ENCODE measurements at places on chromosomes 11 and 22.

GRCh38 chr11:57793351-57794115, 31.9 kb downstream of the CTNND1 start:
- DNase-seq, result no peak

- no peak for DNase-seq
Measured at GRCh38 chr22:42337356-42337755, 66.9 kb upstream of the TCF20 start.

- DNase-seq, result peak; percentile 68
Measured at GRCh38 chr11:100876815-100877520, 189.9 kb downstream of the ARHGAP42 start.

DNA sequence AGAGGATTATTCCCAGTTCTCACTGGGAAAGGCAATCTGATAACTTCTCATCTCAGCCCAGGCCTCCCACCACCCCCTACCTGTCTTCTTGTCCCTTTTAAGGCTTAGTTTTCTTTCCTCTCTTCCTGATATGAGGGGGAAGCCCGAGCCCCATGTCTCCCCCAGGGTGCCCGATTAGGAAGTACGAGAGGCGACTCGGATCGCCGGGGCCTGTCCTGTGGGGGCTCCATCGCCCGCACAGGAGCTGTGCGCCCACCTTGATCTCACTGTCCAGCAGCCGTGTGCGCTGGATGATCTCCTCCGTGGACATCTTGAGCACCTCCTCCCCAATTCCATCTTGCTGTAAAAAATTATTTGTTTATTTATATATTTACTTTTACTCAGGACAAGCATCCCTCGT, 628 bp downstream of the PSMC3 start:
- DNase-seq, result no peak

DNA sequence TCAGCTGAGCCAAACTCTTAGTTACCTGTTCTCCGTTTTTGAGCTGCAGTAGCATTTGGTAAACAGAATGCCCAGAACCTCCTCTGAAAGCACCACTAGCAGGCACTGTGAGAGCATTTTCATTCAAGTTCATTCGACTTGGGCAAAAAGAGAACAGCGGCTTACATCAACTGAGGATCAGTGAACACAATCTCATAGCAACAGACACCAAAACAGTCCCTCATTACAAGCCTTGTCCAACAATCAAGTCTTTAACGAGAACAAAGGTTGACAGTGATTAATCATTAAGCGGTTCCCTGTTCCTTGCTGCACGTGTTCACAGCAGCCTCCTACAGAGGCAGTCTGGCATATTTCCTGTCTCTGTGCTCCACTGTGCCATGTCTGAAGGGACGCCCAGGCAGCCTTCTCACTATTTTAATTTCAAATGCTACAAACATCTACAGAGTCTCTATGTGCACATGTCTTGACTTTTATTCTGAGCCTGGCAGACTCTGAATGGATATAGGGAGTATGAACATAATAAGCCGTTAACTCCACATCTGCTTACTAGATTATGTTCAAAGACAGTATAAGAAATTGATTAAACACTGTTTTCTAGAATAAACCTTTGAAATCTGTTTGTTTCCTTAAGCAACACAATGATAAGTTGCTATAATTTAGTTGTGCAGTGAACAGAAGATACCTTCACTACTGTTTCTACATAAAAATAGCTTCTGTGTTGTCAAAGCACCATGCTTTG, 88.3 kb upstream of the MTMR2 start:
- no peak for DNase-seq

DNA sequence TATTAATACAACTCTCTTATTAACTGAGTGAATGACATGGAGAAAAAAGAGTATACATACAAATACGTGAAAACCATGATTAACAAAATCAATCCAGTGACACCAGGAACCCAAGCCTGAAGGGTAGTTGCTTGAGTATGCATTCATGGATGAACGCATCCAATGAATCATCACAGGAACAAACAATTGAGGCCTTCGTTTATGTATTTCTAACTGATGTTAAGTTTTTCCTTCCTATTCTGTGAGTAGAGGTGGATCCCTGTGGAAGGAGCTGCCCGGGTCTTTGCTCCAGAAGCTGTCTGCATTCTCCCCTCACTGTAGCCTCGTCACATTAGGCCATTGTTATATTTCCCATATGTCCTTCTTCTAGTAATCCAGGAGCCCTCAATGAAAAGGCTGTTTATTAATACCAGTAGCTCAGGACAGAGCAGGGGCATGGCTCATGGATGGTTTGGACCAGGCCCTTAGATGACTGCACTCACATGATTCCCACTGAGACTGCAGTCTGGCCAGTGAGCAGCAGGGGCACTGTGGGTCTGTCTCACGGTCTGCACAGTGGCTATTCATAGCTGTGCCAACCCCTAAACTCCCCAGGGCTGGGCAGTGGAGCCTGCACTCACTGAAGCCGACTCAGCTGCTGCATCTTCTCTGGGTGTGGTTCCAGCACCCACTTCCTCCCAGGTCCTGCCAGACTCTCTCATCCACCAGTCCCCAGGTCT, 128.1 kb upstream of the TOP3B start:
- DNase-seq, result no peak

- DNase-seq, result no peak
Measured at GRCh38 chr11:67510023-67510345, 2.0 kb upstream of the CDK2AP2 start.

- DNase-seq, result no peak
Measured at GRCh38 chr11:28412029-28412428, 303.8 kb downstream of the METTL15 start.

DNA sequence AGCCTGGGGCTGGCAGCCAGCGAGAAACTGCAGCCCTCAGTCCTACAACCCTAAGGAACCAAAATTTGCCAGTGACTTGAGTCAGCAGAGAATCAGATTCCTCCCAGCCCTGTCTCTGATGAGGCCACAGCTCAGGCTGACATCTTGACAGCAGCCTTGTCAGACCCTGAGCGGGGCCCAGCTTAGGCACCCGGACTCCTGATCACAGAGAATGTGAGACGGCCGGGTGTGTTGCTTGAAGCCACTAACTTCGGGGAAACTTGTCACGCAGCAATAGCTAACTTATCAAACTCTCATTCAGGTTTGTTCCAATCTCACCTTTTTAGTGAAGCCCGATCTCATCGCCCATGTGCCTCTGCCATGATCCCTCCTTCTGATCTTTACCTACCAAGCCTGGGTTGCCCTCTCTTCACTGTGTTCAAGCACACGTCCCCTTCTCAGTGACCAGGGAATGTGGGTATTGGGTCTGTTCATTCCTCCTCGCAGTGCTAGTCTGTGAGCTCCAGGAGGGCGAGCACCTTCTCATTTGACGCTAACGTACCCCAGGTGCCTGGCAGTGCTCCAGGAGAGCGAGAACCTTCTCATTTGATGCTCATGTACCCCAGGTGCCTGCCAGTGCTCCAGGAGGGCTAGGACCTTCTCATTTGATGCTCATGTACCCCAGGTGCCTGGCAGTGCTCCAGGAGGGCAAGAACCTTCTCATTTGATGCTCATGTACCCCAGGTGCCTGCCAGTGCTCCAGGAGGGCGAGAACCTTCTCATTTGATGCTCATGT, 280.7 kb downstream of the BRD1 start:
- no peak for DNase-seq

GRCh38 chr22:24419475-24419850, 7.9 kb upstream of the ADORA2A start:
- DNase-seq, result no peak

DNA sequence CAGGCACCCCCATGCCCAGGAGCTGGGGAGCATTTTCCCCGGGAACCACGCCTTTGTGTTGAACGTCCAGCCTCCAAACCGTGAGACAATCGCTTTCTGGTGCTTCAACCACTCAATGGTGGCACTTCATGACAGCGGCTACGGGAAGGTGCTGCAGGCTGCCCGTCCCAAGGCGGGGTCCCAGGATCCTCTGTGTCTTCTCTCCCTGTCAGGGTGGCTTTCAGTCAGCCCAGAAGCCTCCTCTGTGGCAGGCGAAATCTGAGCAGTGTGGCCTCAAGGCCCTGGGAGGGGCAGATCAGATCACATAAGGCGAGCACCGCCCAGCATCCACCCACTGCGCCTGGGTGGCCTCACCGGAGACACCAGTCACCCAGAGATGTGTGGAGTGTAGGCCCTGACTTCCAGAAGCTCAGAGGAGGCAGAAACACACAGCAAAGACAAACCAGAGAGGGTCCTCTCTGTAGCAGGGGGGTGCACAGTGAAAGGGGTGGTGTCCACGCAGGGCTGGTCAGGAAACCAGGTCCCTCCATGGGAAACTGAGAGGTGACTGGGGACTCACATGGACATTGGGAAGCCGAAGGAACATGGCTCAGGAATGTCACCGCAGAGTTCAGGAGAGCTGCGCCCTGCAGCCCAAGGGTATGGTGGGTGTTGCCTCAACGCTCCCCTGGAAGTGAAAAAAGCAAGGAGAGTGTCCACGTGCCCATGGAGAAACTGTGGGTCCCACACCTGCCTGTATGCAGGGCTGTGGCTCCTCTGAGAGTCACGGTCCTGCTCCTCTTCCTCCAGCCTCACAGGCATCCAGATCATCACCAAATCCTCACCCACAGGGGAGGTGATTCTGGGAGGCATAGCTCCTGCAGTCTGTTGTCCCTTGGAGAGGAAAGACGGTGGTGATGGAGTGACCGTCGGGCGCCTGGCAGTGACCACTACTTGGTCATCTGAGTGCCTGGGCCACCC, 1420.7 kb downstream of the TBC1D22A start:
- DNase-seq, result no peak

DNA sequence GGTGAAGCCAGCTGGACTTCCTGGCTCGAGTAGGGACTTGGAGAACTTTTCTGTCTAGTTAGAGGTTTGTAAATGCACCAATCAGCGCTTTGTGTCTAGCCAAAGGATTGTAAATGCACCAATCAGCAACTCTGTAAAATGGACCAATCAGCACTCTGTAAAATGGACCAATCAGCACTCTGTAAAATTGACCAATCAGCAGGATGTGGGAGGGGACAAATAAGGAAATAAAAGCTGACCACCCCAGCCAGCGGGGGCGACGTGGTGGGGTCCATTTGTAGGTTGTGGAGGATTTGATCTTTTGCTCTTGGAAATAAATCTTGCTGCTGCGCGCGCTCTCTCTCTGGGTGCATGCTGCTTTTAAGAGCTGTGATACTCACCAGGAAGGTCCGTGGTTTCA, 202.9 kb downstream of the MIAT start:
- DNase-seq, result no peak

- peak; percentile 15 for DNase-seq
Measured at GRCh38 chr22:31122532-31123291, at the start of gene INPP5J. TSS of gene INPP5J (plus strand) at chr22:31122966. CDS start at chr22:31123015, 49 bp downstream.

DNA sequence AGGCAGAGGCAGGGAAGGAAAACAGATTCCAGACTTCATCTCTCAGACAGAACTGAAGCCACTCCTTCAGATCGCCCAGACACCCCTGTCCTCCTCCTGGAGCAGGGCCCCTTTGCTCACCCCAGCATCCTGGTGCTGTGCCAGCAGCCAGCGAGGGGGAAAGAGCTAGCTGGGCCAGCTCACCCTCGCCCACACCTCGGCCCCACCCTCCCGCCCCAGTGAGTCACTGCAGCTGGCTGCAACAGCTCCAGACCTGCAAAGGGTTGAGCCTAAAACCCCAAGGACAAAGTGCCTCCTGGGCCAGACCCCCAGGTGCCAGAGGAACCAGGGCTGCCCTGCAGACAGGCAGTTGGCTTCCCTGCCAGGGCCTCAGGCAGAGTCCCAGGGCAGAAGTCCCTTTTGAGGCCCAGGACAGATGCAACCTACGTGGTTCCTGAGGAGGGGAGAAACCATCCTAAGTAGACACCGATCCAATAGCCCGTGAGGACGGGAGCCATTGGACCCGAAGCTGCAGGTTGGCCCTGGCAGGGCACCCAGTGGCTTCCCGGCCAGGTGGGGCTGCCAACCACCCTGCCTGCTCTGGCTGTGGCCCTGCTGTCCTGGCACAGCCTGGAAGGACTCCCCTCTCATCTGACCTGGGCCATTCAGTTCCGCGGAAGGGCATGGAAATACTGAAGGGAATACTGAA, 7.2 kb downstream of the AHNAK start:
- no peak for DNase-seq

GRCh38 chr22:39621826-39622225, 51.3 kb downstream of the CACNA1I start:
- DNase-seq, result no peak

GRCh38 chr11:72670041-72670440, 4.2 kb downstream of the PDE2A start:
- DNase-seq, result no peak

- no peak for DNase-seq
Measured at GRCh38 chr11:85819441-85819840, 8.5 kb upstream of the SYTL2 start.

GRCh38 chr22:46963672-46964545, 201.5 kb downstream of the TBC1D22A start:
- DNase-seq, result no peak

DNA sequence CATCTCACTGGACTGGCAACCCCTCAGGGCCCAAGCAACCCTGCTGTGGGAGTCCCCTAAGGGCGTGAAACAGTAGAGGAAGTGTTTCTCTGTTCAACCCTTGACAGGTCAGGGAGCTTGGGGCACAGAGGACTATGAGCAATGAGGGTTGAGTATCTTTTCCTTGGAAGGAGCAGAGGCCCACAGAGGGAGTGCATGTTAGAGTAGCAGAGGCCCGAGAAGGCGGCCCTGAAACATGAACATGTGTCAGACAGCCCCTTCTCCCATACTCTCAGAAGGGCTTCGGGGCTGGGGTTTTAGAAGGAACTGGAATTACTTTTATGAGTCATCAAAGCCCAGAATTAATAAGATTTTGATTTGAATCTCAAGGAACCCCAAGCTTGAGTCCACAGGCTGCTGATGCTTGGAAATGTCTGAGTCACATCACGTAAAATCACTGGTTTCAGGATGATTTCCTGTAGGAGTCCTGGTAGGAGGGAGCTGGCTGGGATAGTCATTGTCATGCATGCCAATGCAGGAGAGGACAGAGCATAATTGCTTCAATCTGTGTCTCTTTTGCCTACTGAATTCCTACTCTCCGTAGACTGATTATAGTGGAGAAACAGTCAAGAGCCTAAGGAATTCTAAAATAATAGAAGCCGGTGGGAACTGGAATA, 22.6 kb downstream of the C11orf71 start:
- DNase-seq, result no peak

- DNase-seq, result no peak
Measured at GRCh38 chr11:46649180-46649738, 31.9 kb downstream of the ATG13 start.

DNA sequence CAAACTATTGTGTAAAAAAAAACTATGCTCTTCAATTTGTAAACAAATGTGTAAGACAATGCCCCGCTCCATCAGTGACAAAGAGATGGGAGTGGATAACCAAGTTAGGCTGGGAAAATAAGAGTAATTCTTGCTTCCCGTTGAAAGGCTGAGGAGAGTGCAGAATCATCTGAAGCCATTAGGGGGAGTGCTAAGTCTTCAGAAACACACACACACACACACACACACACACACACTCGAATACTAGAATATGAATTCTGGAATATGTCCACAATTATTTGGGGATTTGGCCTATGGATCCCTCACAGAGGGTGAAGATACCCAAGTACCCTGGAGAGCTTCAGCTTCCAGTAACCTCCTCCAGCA, 27.8 kb upstream of the ROBO3 start:
- peak; percentile 77 for DNase-seq

Data from DMS 273 treated with DMSO at 0.1 percent for 48 hours (cell line).